ENCODE measurements at places on chromosomes 13 and 19. TPM values are rescaled to one million over a fixed set of nuclear protein-coding genes. Genes with fewer than 3 reads are reported as not detected.

DNA sequence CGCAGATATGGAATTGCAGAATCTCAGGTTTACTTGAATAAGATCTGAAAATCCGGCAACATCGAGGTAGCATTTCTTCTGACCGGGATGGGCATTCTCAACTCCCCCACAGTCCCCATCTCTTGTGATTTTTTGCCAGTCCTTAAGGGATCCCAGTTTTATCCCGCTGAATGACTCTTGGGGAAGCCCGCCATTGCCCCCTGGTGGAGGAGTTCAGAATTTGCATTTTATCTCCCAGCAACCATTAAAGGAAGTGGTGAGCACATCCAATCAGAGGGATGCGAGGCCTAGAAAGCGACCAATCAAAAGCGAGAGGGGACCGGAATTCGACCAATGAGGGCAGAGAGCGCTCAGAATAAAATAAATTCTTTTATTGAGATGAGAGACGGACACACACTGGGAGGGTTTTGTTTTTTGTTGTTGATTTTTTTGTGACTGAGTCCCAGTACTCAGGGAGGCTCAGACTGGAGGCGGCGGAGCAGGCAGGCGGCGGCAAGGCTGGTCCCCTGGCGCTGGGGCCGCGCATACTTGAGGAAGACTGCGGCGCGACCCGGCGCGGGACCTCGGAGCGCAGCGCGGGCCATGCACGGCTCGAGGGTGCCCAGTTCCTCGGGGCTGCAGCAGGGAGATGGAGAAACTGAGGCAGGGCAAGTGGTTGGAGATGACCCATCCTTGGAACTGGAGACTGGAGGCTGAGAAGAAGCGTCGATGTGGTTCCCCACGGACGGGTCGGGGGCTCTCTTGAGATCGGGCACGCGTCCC lies 3.9 kb upstream of the TTC9B start:
- peak; percentile 96 for DNase-seq

DNA sequence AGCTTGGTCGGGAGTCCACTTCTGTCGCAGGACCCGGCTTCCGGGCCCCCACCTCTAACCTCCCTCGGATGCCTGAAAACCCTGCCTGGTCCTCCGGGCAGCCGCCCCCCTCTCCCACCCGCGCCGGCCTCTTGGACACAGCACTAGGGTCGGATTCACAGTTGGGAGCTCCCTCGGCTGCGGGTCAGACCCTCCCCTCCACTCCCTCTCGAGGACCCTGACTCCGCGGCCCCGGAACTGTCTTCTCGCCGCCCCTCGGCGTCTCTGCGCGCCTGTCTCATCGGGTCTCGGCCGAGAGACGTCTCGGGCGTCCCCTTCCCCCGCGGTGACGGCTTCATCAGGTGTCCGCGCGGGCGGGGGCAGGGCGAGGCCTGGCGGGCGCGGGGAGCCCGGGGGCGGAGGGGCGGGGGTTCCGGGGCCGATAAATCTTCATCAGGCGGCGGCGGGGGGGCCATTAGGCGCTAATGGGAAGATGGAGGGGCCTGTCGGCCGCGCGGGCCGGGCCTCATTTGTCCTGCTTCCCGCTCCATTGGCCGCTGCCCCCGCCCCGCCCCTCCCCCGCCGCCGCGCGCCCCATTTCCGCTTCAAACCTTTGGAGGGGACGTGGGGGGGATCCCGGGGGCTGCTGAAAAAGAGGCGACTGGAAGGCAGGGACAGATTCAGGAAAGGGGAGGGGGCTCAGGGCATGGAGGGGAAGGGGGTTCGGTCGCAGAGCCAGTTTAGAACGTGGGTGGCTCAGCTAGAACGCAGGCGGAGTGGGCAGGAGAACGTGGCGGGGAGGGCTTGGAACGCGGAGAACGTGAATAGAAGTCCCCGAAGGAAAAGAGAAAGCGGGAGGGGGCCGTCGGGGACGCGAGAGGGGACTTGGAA lies 11.8 kb upstream of the ERFL start:
- DNase-seq, result no peak

DNA sequence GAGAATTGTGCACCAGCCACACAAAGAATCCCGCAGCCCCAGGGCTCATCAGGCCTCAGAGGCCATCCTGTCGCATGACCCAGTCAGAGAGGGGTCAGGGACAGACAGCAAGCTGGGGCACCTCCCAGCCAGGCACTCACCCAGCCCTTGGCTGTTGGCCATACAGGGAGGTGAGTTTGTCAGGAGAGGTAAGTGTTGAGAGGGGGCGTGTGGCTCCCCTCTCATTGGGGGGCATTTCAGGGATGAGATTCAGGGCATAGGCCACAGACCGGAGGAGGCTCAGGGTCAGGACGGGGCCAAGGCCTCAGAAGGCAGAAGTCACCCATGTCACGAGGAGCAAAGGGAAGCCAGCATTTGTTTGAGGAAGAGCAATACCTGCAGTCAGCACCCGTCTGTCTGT lies 37.1 kb downstream of the MYO9B start:
- no peak for DNase-seq

- no peak for DNase-seq
Measured at GRCh38 chr13:37101201-37101600, 4.3 kb downstream of the CSNK1A1L start.

GRCh38 chr19:40801426-40802299 lies 2.7 kb downstream of the EGLN2 start:
- DNase-seq, result no peak

GRCh38 chr13:48636550-48636949 lies 17.2 kb upstream of the CYSLTR2 start:
- no peak for DNase-seq

- no peak for DNase-seq
Measured at GRCh38 chr13:111632906-111633305, 312.5 kb downstream of the TEX29 start.

DNA sequence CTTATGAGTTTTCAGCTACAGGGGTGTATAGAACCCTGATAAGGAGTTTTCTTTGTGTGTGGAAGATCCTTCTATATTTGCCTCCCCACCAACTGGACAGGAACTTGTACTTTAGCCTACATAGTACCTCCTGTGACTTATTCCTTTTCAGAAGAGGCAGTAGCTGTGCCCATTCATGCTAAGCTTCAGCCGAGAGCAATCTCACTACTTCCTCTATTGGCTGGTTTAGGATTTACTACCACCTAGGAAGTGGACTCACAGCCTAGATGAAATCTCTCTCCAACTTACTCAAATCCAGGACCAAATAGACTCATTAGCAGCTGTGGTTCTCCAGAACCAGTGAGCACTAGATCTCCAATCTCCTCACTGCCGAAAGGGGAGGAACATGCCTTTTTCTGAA lies 2.3 kb upstream of the REX1BD start:
- no peak for DNase-seq

- DNase-seq, result no peak
Measured at GRCh38 chr13:101977475-101977874, 424.4 kb downstream of the FGF14 start.

- no peak for DNase-seq
Measured at GRCh38 chr19:16764793-16765433, 45.3 kb downstream of the NWD1 start.

DNA sequence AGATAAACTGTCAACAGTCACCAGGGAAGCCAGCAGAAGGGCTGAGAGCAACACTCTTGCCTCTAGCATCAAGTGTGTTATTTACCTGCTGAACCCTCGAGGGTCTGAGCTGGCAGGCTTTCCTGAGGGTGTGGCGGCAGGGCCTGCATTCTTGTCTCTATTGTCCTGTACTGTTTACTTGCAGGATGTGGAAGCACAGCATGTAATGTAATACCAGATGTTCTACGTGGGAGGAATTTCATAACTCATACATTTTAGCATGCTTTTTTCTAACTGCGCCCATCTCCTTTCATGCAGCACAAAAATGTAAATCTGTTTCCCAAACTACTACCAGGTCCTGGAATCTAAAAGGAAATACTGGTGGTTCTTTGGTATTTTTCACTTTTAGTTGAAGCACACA lies 153.1 kb downstream of the RGCC start:
- DNase-seq, result no peak

- no peak for DNase-seq
Measured at GRCh38 chr19:19126102-19126501, 12.2 kb downstream of the TMEM161A start.

GRCh38 chr13:42328672-42329071 lies 56.7 kb downstream of the AKAP11 start:
- DNase-seq, result no peak

DNA sequence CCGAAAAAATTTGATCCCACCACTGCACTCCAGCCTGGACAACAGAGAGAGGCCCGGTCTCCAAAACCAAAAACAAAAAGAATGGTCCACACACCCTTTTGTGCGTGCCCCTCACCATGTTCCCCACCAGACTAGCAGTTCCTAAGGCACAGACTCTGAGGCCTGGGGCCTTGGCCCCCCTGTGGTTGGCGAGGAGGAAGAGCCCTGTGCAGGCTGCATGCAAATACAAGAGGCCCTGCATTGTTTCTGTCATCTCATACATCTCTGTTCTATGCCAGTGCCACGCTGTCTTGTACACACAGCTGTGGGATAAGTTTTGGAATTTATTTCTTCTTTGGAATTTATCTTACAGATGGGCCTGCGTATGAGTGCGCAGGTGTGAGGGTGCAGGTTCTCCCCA lies 4.7 kb upstream of the YJEFN3 start:
- no peak for DNase-seq

DNA sequence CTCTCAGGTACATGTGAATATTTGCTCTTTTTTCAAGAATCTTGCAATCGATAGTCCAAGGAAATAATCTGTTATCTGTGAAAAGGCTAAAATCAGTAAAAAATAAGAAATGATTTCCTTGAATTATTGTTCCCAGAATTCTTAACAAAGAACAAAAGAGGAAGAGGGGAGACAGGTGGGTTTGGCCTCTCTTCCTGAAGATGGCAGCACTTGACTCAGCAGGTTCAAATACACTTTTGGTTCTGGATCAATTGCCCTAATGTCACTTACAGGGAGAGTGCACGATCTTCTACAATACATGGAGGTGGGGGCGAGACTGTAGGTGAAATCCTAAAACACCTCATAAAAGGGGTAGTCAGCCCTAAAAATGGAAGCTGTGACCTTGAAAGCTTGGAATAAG lies 358.7 kb downstream of the IRS2 start:
- DNase-seq, result no peak

GRCh38 chr13:109547942-109548341 lies 238.4 kb downstream of the IRS2 start:
- no peak for DNase-seq

DNA sequence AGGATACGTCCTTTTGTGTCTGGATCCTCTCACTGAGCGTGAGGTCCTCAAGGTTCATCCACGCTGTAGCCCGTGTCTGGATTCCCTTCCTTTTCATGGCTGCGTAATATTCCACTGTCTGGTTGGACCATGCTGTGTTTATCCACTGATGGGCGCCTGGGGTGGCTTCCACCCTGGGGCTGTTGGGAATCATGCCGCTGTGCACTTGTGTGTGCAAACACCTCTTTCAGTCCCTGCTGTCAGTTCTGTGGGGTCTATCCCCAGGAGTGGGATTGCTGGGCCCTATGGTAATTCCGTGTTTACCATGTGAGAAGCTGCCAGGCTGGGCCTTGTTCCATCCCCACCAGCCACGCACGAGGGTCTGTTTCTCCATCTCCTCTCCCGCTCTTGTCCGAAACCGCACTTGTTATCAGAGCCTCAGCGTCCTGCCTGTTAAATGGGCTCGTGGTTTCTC lies 98.6 kb downstream of the GADD45B start:
- no peak for DNase-seq

GRCh38 chr19:35457173-35457572 lies 9.1 kb downstream of the FFAR2 start:
- no peak for DNase-seq

DNA sequence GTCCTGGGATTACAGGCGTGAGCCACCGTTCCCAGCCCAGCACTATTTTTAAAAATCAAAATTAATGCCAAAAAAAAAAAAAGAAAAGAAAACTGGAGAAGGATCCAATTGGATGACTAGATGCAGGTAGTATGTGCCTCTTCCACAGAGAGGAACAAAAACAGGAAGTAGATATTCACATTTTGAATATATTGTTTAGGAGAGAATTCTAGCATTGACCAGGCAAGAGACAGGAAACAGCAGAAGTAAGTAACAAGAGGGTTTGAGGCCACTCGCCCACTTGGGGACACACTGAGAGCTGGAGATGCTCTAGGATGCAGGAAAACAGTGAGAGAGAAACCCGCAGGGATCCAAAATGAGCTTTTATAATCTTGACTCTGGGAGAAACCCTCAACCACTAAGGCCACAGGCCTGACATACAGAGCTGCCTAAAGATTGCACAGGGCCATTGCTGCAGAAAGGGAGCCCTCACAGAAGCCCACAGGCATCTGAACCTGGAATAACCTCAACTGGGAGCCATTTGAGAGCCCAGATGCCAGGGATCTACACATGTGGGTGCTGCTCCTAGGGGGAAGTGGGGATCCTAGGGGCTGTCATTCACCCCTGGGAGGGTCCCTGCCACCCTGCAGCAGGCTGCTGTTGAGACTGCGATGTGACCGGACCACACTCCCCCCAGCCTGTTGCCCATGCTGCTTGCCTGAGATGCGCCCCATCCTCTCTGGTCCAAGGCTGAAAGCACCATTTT lies 28.2 kb downstream of the IGFL2 start:
- DNase-seq, result no peak

GRCh38 chr13:60267498-60268202 lies 103.9 kb upstream of the DIAPH3 start:
- no peak for DNase-seq

DNA sequence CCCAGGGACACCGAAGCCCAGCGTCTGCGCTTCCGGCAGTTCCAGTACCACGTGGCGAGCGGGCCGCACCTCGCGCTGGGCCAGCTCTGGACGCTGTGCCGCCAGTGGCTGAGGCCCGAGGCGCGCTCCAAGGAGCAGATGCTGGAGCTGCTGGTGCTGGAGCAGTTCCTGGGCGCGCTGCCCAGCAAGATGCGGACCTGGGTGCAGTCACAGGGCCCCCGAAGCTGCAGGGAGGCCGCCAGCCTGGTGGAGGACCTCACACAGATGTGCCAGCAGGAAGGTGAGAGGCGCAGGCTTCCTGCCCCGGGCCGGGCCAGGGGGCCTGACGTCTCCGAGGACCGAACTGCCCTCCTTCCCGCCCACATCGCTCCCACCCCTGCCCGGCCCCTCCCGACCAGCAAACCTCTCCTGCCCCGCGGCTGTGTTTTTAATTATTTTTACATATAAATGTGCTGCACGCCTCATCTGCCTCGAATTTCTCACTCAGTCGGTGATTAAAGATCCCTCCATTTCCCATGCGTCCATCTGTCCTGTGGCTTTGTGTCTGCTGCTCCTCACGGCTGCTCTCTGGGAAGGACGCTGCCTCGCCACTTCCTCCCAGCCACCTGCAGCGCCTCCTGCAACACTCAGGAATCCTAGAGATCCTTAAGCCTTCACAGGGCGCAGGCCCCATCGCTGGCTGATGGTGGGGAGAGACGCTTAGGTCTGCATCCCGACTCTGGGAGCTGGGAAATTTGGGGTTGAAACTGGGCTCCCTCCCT lies 4.3 kb downstream of the ZSCAN1 start:
- DNase-seq, result no peak

GRCh38 chr19:4140237-4140711 lies 13.2 kb upstream of the CREB3L3 start:
- DNase-seq, result no peak

Gene TSEN34
- total RNA-seq, result 82.5 TPM

Gene UPK1A
- total RNA-seq, result not detected

Gene PSG7
- not detected for total RNA-seq

Gene SCN1B
- total RNA-seq, result 15.7 TPM

Gene C19orf47
- 17.9 TPM for total RNA-seq

Gene SHISA7
- not detected for total RNA-seq

Gene LSR
- total RNA-seq, result 8.7 TPM

Gene KIR2DL3
- total RNA-seq, result not detected

Gene C1QTNF9B
- total RNA-seq, result not detected

Gene SPIB
- not detected for total RNA-seq

Gene KLHL1
- not detected for total RNA-seq

Gene ZNF541
- total RNA-seq, result 0.17 TPM

Gene ZSCAN4
- total RNA-seq, result not detected
